ENCODE measurements at places on chromosomes 12 and 14. TPM values are rescaled to one million over a fixed set of nuclear protein-coding genes. Genes with fewer than 3 reads are reported as not detected.

DNA sequence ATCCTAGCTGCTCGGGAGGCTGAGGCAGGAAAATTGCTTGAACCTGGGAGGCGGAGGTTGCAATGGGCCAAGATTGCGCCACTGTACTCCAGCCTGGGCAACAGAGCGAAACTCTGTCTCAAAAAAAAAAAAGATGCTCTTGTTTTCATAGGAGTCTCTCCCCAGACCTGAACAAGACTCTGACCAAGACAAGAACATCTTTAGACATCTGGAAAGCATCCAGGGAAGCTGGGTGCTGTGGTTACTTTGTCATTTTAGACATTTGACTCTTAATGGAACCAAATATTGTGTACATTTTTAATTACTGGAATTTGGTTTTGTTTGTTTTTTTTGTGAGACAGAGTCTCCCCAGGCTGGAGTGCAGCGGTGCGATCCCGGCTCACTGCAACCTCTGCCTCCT is 21.1 kb upstream of the ATF1 start:
- no peak for DNase-seq

DNA sequence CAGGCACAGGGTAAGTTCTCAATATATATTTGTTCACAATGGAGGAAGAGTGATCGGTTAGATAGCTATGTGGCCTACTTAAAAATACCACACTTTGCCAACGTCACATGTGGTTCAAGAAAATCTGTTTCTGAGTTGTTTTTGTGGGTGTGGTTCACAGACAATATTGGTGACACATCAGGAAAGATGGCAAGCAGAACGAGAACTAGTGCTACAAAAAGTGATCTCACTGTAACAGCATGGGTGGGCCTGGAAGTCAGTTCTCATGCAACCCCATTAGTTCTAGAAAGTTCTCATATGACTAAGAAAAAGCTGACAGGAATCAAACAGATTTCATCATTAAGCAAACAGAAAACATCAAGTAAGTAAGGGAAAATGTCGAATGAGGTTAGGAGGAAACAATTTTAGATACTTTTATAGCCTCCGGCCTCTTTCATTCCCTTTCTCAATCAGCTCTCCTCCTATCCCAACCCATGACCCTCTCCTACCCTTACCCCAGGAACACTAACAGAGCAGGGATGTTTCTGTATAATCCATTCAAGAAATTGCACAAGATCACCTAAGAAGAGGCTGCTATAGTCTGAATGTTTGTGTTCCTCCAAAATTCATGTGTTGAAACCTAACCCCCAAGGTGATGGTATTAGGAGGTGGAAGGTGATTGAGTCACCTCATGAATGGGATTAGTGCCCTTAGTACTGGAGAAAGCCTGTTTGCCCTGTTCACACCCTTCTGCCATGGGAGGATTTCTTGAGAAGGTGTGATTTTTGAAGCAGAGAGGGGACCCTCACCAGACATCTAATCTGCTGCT is 15.5 kb upstream of the NTN4 start:
- DNase-seq, result peak; percentile 97

- no peak for DNase-seq
Measured at GRCh38 chr12:101769865-101770264, 30.6 kb upstream of the SYCP3 start.

DNA sequence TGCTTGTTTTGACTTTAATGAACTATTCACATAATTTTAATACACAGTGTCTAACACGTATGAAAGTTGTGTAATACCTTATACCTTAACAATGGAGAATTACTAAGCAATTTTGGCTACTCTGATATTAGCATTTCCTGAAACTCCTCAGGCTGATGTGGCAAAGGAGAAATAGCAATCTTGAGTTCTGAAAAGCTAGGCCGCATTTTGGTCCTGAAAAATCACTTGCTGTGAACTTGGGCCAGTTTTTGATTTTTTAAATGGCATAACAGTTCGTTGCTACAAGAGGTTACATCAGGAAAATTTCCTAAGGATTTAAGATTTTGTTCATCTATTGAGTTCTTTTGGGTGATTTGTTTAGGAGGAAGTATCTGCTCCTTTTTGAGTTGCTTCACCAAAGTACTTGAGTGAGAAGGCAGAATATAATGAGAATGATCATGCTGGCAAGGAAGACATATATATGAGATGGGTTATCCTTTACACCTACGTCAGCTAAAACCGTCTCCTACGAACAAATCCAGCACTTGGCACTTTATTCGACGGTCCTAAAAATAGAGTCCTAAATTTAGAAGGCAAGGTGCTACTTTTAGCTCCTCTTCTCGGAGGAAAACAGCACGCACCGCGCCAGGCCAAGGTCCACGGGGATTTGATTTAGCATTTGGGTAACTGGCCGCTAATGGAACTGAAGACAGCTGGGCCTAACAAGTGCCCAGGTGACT is 32.2 kb downstream of the MIA2 start:
- DNase-seq, result no peak

- no peak for DNase-seq
Measured at GRCh38 chr14:59247801-59248584, 59.5 kb downstream of the DAAM1 start.

- no peak for DNase-seq
Measured at GRCh38 chr12:102033991-102034745, 27.6 kb downstream of the WASHC3 start.

The ANKS1B gene
- 9.7 TPM for total RNA-seq

DNA sequence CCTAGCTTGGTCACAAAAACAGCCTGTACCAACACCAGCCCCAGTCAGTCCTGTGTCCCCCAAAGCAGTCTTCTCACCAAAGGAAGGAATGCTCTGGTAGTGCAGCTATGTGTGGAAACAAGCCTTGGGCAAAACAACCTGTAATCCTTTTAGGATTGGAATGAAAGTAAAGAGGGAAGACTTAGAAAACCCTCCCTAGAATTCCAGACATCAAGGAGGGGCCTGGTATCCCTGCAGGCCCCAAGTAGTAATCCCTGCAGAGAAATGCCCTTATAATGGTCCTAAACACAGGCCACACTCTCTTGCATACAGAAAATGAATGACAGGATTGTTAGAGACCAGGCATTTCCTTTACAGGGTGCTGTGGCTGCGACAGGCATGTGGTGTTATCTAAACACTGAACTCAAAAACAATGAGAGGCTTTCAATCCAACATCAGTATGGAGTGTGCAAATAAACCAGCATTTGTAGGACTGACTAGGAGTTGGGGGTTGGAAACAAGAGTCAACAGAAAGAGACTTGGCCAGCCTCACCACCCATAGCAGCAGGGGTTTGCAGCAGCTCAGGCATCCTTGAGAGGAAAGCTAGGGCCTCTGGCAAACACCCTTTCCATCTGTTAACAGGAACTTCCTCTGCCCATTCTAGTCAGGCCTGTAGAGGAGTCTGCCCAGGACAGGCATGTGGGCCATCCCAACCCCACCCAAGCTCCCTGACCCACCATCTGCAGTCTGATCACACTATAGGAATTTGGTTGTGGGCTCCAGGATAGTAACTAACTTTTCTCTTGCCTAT is 59.1 kb downstream of the DCAF5 start:
- DNase-seq, result no peak

The ENDOU gene
- not detected for total RNA-seq

DNA sequence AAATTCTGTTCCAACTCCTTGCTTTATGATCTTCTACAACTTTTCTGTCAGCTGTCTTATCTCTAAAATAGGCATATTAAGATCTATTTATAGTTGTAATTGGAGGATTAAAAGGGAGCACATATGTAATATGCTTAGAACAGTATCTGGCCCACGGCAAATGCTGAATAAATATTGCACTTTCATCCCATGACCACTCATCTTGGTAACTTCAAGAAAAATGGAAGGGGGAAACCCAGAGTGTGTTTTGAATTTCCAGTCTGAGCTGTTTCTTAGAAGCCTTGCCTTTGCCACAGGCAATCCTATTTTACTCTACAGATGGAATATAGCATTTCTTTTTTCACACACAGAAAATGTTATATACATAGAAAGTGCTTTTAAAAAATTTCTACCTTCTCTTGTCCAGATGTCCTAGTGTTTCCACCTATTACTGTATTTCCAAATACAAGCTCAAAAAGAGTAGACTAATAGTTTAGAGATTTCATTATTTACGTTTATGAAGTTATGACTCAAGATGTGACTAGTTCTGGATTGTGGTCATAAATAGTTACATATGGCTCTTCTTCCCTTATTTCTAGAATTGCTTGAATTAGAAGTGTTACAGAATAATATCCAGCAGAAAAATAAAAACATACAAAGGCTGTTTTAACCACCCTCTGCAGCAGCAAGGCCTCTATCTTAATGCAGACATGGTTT is 6.2 kb upstream of the STXBP6 start:
- DNase-seq, result no peak

- DNase-seq, result no peak
Measured at GRCh38 chr14:71399057-71399487, 491.8 kb downstream of the PCNX1 start.
